ENCODE measurements at places on chromosomes 3 and 15. TPM values are rescaled to one million over a fixed set of nuclear protein-coding genes. Genes with fewer than 3 reads are reported as not detected.
A peak's percentile ranks its signal among the peaks of the same experiment; 100 is the strongest.

- H3K27me3 ChIP-seq = no peaks in the 10 kb centered on the region
- H3K27ac ChIP-seq = peak overlapping the region; percentile 74
- DNase-seq = no peak
These were observed 8.7 kb downstream of the WDR82 start for GRCh38 chr3:52269776-52270175.

GRCh38 chr3:153574445-153574844, 412.4 kb downstream of the RAP2B start:
- no peak overlapping the region for H3K4me3 ChIP-seq
- H3K27me3 ChIP-seq = no peaks in the 10 kb centered on the region
- no peak overlapping the region for H3K27ac ChIP-seq
- peaks cover under 1% of the 10 kb centered on the region for H3K36me3 ChIP-seq
- H3K4me1 ChIP-seq = no peaks in the 10 kb centered on the region

GRCh38 chr3:58308728-58309127, 2.4 kb downstream of the HTD2 start:
- no peaks in the 10 kb centered on the region for H3K27me3 ChIP-seq
- H3K27ac ChIP-seq = peak overlapping the region; percentile 63
- no peak overlapping the region for H3K4me3 ChIP-seq
- peaks cover 12% of the 10 kb centered on the region for H3K36me3 ChIP-seq

DNA sequence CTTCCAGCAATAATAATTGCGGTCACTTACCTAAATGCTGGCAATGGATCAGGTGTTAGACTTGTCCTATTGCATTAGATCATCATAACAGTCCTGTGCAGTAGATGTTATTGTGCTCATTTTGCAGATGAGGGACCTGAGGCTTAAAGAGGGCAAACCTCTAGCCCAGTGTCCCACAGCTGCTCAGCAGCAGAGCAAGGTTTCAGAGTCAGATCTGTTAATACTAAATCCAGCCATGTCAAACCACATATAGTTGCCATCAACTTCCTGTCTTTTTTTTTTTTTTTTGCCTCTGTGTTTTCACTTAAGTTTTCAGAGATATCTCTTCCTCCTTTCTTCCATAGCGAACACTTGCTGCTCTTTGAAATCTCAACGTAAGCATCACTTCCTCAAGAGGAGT, 12.1 kb downstream of the FEZF2 start:
- no peaks in the 10 kb centered on the region for H3K4me1 ChIP-seq
- peaks cover 9% of the 10 kb centered on the region for H3K27me3 ChIP-seq
- H3K4me3 ChIP-seq = no peak overlapping the region
- no peak for DNase-seq
- H3K36me3 ChIP-seq = no peaks in the 10 kb centered on the region

DNA sequence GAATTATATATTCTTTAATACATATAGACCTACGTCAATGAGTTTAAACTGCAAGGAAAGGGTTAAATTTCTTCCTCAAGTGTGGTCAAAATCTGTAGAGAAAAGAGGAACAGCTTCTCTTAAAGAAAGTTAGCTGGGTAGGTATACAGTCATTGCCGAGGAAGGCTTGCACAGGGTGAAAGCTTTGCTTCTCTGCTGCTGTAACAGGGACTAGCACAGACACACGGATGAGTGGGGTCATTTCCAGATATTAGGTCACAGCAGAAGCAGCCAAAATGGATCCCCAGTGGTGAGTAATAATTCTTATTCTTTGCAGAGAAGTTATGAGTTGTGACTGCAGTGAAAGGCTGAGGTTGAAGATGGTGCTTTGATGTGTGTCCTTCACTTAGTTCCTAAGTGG, at the start of gene CD86:
Gene CD86 (plus strand): TSS at position 148 of the 400 bp plus-strand sequence. CDS start 128 bp downstream, at position 276.
- H3K36me3 ChIP-seq = peaks cover 7% of the 10 kb centered on the region
- no peak within 1 kb of the TSS for H3K27ac ChIP-seq
- no peak for DNase-seq
- H3K4me1 ChIP-seq = no peaks in the 10 kb centered on the region
- H3K27me3 ChIP-seq = peaks cover 29% of the 10 kb centered on the region
- H3K4me3 ChIP-seq = no peak within 1 kb of the TSS

DNA sequence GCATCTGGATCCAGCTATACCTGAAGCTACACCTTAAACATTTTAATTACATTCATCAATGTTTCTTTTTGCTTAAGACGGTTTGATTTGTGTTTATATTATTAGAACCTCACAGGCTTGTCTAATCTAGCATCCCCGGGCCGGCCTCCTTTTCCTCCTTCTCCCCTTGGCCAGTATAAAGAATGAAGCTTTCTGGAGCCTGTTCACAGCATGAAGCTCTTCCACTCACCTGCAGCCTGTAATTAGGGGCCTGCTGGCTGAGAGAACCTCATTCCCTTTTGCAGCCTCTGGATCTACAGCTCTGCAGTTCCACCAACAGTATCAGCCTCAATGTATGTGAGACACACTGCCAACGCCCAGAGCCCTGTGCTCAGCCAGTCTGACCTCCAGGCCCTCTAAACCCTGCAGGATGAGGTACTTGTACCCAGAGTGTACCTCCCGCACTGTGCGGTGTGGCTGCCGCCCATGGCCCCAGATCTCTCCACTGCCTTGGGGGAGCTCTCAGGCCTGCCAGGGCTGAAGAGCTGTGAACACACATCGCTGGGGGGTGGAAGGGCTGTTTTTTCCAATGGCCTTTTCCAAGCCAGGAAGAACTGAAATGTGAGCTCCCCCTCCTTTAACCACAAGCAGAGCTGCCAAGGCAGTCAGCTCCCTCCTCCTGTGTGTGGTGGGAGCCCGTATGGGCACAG, 114.7 kb upstream of the ALDH1A3 start:
- DNase-seq = no peak
- no peaks in the 10 kb centered on the region for H3K4me1 ChIP-seq
- H3K27me3 ChIP-seq = peaks cover 12% of the 10 kb centered on the region
- H3K36me3 ChIP-seq = no peaks in the 10 kb centered on the region
- H3K4me3 ChIP-seq = no peak overlapping the region

GRCh38 chr15:49827311-49827710, 206.5 kb downstream of the DTWD1 start:
- no peak for DNase-seq
- no peak overlapping the region for H3K4me3 ChIP-seq
- no peaks in the 10 kb centered on the region for H3K27me3 ChIP-seq
- no peaks in the 10 kb centered on the region for H3K4me1 ChIP-seq

- no peak overlapping the region for H3K27ac ChIP-seq
- H3K4me1 ChIP-seq = peaks cover 11% of the 10 kb centered on the region
- DNase-seq = no peak
These were observed 219.9 kb downstream of the CHST2 start for GRCh38 chr3:143339451-143339850.

GRCh38 chr3:175659670-175660350, 800.7 kb downstream of the NAALADL2 start:
- H3K27me3 ChIP-seq = no peaks in the 10 kb centered on the region
- no peaks in the 10 kb centered on the region for H3K36me3 ChIP-seq
- H3K4me3 ChIP-seq = no peak overlapping the region

The MORC1 gene
- total RNA-seq = not detected

The GABRR3 gene
- total RNA-seq = not detected

The APBA2 gene
- 6.0 TPM for total RNA-seq

The ANKRD63 gene
- total RNA-seq = not detected

The SKOR1 gene
- 0.42 TPM for total RNA-seq

The IL16 gene
- total RNA-seq = 84.1 TPM

The PXYLP1 gene
- total RNA-seq = 15.2 TPM

The SLC15A2 gene
- 0.43 TPM for total RNA-seq
